Stimulated activated CD4-positive, alpha-beta T cell treated with anti-CD3 and anti-CD28 coated beads, TNF-alpha, amount 100 ng/mL, for 1 hour (primary cell): ENCODE measurements at places on chromosomes 11 and 22.

GRCh38 chr22:43313244-43313889, 29.8 kb downstream of the SCUBE1 start:
- no peak for DNase-seq

GRCh38 chr22:29071261-29072045, 1.4 kb upstream of the KREMEN1 start:
- DNase-seq: peak; percentile 10

DNA sequence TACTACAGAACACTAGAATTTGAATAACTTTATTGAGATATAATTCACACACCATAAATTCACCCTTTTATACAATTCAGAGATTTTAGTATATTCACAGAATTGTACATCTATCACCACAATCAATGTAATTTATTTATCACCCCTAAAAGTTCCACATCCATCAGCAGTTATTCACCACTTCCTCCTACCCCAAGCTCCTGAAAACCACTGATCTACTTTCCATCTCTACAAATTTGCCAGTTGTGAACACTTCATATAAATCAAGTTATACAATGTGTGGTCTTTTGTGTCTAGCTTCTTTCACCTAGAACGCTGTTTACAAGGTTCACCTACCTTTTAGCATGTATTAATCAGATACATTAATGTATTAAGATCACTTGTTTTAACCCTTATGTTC, 179.6 kb downstream of the TTC28 start:
- DNase-seq: no peak

DNA sequence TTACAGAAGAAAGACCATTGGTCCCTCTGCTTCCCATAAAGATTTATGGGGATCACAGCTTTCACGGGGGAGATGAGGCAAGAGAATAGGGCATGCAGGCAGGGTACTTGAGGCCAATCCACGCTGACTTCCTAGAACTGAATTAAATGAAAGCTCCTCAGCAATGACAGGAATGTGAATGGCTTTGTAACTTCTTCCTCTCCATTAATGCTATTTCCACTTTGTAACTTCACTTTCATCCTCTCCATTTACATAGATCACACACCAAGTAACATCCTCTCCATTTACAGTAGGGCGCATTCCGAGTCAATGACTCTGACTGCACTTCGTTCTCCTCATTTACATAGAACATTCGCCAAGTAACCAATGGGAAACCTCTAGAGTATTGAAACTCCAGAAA, 89.8 kb downstream of the PIWIL4 start:
- DNase-seq: no peak

GRCh38 chr11:126602349-126602940, 247.0 kb downstream of the ST3GAL4 start:
- no peak for DNase-seq

DNA sequence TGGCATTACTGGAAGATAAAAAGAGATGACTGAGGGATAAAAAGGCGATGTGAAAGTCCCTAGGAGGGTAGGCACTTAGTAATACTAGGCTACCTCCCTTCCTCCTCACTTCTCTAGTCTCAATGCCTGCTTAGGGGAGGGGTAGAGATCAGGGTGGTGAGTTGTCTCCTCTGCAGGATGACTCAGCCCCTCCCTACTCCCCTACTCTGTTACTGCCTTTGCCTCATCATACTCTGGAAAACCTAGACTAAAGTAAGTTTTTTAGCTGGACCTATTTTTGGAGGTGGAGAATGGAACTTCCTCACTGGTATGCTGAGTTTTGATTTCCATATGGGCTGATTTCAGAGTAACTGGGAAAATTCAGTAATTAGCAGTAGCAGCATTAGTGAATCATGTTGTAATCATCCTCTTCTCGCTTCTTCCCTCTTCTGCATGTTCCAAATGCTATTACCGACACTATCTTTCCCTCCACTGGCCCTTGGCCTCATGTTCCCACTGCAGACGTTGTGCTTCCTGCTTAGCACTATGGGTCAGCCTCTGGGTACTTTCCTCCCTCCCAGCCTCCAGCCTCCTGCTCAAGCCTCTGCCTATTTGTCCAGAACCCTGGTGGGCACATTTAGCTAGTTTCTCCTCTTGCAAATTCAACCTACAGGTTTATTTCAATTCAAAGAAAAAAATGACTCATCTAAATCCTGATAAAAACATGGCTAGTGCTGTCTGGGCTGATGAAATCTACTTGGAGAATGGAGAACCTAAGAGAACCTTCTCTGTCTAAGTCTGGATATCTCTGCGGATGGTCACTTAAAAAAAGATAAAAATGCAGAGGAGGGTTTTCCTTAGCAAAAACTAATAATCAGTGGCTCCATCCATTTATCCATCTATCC, 281.7 kb downstream of the ST3GAL4 start:
- no peak for DNase-seq

DNA sequence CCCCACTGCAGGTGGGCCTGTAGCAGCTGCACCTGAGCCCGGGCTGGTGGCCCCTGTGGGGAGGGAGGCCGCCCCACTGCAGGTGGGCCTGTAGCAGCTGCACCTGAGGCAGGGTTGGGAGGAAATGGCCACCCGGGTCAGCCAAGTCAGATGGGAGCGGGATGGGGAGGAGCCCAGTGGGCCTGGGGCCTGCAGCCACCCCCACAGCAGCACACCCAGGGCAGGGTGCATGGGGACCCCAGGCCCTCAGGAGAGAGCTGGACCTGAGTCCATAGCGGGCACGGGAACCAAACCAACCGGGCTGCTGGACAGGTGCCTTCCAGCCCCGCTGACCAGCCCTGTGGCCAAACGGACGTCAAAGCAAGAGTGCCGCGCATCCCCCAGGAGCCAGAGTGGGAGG, 61.7 kb downstream of the BRD1 start:
- no peak for DNase-seq

DNA sequence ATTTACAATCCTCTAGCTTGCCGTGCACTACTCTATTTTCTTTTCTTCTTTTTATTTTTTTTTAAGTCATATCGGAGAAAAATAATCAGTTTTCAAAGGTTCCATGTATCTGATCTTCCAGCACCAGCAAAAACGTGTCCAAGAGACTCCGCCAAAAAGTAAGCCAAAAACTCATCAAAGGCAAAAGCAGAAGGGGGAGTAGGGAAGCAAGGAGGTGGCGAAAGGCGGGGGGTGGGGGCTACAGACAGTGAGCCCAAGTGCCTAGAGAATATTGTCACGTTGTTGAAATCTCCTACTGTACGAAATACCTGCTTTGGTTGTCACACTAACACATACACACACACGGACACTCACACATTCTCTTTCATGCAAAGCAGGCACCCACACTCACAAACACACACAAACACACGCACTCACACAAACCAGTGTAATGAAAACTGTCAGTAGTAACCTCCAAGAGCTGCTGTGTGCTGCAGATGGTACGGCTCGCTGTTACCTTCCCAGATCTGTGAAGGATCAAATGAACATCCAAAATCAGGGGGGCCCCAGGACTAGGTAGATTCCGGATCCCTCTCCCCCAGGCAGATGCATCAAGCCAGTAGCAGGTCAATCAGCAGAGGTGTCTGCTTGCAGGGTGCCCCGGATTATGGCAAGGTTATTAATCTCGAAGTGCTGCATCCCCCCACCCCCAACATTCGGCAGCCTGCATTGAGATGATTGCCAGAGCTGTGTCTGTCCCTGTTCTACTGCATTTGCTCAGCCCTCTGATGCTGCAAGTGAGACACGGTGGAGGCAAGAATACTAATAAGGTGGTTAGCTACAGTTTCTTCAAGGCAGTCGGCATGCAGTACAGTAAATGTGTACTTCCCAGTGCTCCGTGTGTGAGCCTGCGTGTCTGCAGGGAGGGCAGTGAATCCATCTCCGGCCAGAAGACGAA, at the start of gene LRRC4C:
Gene LRRC4C (minus strand): TSS at position 188 of the 937 bp plus-strand sequence.
- DNase-seq: no peak

DNA sequence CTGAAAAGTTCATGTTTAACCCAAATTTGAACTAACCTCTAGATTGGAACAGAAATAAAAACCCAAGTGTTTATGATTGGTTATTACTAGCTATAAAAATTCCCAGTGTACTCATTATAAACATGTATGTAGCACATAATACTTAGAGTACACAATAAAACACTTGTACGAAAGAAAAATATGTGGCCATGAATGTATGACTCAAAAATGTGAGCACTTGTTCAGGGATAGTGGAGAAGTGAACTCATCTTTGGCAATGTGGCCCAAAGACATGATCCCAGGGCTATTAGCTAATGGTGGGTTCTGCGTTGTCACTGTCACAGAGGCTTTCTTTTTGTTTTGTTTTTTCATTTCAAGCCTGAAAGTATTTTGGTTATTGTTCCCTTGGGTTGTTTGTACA, 72.0 kb downstream of the PPFIBP2 start:
- no peak for DNase-seq

DNA sequence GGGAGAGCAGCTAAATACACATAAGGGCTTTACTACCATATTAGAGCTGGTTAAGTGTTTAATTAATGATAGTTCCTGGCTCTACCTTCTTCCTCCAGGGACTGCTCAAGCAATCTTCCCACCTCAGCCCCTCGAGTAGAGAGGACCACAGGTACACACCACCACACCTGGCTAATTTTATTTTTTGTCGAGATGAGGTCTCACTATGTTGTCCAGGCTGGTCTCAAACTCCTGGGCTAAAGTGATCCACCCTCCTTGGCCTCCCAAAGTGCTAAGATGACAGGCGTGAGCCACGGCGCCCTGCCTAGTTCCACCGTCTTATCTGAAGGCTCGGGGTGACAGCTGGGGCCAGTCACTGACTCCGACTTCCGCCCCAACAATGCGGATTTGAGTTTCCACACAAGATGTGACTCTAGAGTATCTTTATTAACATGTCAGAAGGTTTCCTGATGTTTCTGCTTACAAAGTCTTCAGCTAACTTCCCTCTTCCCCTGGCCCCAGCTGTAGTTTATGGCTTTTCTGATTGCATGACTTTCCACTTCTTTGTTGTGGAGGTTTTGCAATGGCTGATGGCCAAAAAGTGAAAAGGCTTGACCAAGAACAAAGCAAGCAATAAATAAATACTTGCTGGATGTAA, 16.8 kb downstream of the TPST2 start:
- DNase-seq: no peak

- no peak for DNase-seq
These were observed 5.1 kb downstream of the ZPR1 start for GRCh38 chr11:116782728-116783127.

DNA sequence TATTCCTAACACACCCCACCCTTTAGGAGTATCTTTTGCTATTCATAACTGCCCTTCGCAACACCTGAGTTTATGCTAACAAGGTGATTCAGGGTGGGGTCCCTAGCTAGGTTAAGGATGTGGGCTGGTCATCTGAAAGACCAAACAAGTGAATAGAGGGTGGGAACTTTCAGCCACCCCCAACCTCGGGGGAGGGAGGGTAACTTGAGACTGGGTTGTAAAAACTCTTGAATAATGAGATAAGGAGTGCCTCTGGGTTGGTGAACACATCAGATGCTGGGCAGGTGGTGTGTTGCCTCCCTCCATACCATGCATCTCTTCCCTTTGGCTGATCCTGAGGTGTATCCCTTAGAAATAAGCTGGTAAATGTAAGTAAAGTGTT, 111.5 kb downstream of the SWAP70 start:
- no peak for DNase-seq

- no peak for DNase-seq
These were observed 21.3 kb downstream of the RASD2 start for GRCh38 chr22:35561796-35562526.

- no peak for DNase-seq
These were observed 99.3 kb upstream of the SESN3 start for GRCh38 chr11:95330302-95330701.

DNA sequence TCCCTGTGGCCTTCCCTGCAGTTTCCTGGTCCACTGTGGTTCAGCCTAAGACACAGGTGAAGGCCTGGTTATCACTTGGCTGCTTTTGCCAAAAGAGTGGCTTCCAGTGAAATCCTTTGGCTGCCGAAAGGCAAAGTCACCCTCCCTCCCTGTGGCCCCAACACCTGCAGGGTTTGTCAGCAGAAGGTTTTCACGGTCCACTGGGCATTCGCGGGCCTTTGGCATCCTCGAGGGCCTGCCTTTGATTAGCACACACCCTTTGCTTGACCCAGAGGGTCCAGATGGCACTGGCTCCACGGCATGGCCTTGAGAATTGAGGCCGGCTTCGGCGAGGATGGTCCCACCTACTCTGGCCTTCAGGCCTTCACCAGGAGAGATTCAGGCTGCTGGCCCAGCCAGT, 35.3 kb downstream of the RTN4R start:
- DNase-seq: no peak

- no peak for DNase-seq
These were observed 16.4 kb downstream of the DAGLA start for GRCh38 chr11:61696602-61697001.

DNA sequence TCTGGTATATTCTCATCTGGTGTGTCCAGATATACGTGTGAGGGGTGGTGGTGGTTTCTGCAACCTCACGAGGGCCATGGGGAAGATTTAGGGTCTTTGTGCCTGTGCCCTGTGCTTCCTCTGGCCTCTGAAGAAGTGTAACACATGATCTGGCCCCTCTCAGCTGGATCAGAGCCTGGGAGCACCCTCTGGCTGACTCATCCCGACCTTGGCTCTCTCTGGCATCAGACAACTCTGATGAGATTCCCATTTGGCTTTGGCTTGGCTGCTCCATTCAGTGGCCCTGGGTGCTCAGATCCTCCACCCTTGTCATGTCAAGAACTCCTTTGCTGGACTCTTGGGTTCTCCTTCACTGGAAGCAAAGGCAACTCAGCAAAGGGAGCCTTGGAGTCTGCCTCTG, 45.2 kb downstream of the RASSF10 start:
- no peak for DNase-seq

DNA sequence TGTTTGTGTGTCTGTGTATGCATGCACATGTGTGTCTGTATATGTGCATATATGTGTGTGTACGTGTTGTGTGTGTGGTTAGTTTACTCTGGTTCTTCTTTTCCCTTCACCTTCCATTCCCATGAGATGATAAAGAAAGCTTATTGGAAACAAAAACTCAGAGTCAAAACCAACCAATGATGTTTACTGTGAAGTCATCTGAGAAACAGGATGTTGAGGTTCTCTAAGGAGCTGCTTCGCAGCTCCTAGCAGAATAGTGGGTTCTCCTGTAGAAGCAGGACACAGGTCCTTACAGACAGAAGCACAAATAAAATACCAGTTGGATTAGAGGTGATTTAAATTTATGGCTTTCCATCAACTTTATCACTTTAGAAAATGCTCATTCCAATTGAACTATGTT, 256.1 kb upstream of the PLET1 start:
- no peak for DNase-seq

- DNase-seq: no peak
These were observed 22.9 kb upstream of the ARHGAP8 start for GRCh38 chr22:44729391-44730021.

DNA sequence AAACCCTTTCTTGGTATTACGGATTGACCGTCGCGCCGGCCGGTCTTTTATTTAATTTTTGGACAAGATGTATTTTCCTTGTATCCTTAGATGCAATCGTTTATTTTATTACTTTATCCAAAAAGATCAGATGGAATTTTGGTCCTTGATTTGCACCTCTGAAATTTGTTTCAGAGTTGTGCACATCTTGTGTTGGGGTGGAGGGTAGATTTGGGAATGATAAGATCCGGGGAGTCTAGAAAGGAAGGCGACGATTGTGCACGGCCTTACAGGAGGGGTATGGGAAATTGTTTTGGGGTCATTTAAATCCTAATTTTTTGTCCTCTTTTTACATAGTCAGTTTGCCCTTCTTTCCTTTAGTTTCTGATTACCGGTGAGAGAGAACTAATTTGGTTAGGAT, 1.4 kb downstream of the KDM2A start:
- no peak for DNase-seq

- no peak for DNase-seq
These were observed 454.9 kb upstream of the CADM1 start for GRCh38 chr11:115959081-115959486.
